ENCODE measurements at places on chromosomes 5 and 9. TPM values are rescaled to one million over a fixed set of nuclear protein-coding genes. Genes with fewer than 3 reads are reported as not detected.

- no peak overlapping the region for H3K4me3 ChIP-seq
- H3K36me3 ChIP-seq, result no peaks in the 10 kb centered on the region
- peaks cover 4% of the 10 kb centered on the region for H3K4me1 ChIP-seq
- no peaks in the 10 kb centered on the region for H3K27me3 ChIP-seq
- no peak overlapping the region for H3K27ac ChIP-seq
These were observed 2.5 kb downstream of the KIAA1958 start for GRCh38 chr9:112489039-112489546.

The IFNB1 gene
- not detected for total RNA-seq

- H3K36me3 ChIP-seq, result peaks cover 41% of the 10 kb centered on the region
- DNase-seq, result no peak
- H3K27me3 ChIP-seq, result no peaks in the 10 kb centered on the region
- no peak overlapping the region for H3K27ac ChIP-seq
These were observed 3.0 kb downstream of the HARS2 start for GRCh38 chr5:140694276-140694675.

The ADAMTSL2 gene
- total RNA-seq, result not detected

DNA sequence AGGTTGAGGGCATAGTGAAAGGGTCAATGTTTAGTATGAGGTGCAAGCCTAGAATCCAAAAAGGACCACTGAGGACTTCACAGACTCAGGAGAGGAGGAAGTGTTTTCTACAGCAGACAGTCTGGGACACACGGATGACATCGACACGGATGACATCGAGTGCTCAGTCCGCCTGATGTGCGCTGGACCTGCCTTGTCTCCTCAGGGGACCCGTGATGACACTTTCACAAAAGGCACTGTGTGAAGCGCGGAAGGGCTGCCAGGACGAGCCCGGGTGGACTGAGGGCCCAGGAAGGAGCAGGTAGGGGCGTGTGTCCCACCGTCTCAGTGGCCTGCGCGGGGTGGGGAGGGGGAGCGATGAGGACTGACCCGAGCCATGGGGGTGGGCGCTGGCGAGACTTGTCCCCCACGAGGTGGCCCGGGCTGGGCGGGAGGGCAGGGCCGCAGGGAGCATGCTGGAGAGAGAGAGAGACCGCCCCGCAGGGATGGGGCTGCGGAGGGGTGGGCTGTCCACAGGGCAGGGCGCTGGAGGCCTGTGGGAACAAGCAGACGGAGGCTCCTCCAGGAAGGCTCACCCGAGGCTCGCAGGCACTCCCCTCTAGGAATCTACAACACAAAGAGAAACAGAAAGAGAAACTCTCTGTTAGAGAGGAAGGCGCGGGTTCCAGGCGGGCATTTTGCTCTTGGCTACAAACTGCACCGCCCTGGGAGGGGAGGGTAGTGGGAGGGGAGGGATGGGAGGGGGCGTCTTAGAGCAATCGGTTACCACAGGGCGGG, 54.9 kb downstream of the USP20 start:
- no peaks in the 10 kb centered on the region for H3K36me3 ChIP-seq
- peaks cover 24% of the 10 kb centered on the region for H3K4me1 ChIP-seq
- H3K27me3 ChIP-seq, result no peaks in the 10 kb centered on the region
- DNase-seq, result no peak
- no peak overlapping the region for H3K4me3 ChIP-seq

DNA sequence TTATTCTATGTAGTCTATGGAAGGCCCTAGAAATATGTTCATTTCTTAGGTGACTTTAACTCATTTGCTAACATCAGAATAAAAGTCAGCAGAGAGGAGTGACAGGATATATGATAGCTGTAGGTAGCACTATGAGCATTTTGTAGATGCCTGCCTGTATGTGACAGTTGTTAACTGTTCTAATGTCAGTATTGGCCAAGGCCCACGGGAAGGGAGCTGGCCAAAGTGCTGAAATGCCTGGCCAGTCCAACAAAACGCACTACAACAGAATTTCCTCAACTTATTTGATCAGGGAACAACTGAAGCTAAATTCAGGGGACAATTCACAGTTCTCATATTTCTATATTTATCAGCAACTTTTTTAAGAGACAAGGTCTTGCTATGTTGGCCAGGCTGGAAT, 20.8 kb downstream of the SV2C start:
- peak; percentile 38 for DNase-seq
- no peaks in the 10 kb centered on the region for H3K4me1 ChIP-seq
- H3K27me3 ChIP-seq, result no peaks in the 10 kb centered on the region
- H3K36me3 ChIP-seq, result no peaks in the 10 kb centered on the region

The RNF183 gene
- total RNA-seq, result not detected

GRCh38 chr5:40356248-40356647, 323.5 kb upstream of the PTGER4 start:
- no peaks in the 10 kb centered on the region for H3K27me3 ChIP-seq
- H3K4me1 ChIP-seq, result no peaks in the 10 kb centered on the region
- no peak for DNase-seq

Measured in endothelial cell of umbilical vein (primary cell).